Activated CD8-positive, alpha-beta memory T cell treated with anti-CD3 and anti-CD28 coated beads for 24 hours (primary cell): ENCODE measurements at places on chromosomes 7 and 10.
A peak's percentile ranks its signal among the peaks of the same experiment; 100 is the strongest.

DNA sequence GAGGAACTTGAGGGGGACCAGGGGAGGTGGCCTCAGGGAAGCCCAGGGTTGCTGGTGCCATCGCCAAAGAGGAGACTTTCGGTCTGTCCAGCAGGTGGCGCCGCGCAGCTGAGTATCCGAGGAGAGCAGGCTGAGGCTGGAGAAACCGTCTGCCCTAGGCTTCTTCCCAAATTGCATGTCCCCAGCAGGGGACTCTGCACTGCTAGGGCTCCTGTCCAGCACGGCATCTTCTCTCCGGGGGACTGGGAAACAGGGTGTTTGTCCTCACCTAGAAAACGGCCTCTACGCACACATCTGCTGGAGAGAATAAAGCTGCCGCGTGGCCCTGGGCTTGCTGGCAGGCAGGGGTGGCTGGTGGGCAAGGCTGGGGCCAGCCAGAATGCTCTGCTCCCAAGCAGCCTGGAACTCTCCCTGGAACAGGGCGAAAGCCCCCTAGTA lies 161.9 kb downstream of the SH2D4B start:
- peak; percentile 86 for DNase-seq

DNA sequence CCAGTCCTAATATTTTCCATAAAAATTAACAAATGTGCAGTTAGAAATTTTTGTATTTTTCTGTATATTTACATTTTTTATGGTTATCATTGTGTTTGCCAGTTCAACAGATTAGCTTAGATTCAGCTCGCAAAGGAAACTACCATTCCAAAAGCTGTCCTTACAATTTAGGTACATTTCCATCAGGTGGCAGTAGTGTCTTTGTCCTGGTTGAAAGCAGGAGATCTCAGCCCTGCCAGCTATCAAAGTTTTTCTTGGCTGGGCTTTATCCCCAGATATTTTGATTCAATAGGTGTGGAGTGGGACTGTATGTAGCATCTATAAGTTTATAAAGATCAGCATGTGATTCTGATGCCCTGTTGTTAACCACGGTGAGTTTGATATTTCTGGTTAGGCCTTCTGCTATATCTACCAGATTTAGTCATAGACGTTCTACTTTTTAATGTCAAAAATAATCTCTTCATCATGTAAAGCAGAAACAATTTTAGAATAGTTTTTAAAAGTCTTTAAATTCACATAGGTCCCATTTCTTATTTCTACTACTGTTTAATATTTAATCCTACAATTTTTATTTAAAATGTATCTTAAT lies 15.5 kb upstream of the ICA1 start:
- DNase-seq = no peak

DNA sequence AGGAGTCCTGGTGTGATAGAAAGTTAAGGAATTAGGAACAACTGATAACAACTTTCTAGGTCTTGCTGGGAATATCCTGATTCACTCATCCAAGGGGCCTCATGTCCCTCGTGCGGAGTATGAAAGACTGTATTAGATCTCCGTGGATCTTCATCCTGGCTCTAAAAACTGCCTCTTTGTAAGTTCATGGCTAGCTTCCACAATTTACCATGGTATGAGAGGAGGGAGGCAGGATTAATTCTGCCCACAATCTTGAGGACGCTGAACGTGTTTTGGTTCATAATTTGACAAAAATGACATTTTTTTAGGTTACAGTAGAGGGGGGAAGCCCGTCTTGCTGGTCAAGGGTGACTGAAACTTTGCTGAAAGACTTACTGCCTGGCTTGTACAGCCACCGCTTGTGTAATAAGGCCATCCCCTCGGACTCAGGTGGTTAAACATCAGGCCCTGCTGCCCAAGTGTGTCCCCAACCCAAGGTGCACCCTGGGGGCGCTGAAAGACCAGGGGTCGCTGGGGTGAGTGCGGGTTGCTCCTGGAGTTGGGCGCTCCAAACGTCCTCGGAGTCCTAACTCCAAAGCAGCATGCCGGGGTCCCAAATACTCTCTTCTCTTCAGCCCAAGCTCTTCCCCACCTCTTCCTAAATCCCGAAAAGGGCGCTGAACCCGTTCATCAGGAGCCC lies 733 bp downstream of the HIBADH start:
- no peak for DNase-seq

DNA sequence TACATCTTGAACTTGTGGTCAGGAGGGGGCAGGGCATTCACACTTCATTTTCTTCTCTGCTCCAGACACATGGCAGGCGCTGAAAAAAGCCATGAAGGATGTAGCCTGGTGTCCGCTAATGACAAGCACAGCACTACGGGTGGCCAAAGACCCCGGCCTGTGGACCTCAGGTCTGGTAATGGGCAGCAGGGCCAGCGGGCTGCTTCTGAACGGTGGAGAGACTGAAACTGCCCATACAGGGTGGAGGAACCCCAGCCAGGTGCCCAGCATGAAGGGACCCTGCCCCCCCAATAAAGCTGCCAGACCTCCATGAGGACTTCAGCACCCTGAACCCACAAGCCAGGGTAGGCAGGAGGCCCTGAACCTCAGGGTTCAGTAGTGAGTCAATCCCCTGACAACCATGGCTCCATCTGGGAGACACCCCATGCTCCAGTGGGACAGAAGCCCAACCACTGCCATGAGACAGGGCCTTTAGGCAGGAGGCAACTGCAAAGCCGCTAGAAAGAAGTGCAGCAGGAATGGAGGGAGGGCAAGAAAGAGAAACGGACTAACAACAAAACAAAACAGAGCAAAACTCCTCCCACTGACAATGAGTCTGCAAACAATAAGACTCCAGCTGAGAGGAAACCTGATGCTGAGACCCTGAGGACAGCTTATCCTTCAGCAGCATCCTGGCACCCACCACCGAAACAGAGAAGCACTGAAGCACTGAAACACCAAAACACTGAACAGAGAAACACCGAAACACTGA lies 140.2 kb upstream of the PPP2R2D start:
- DNase-seq = no peak

- DNase-seq = no peak
These were observed 299.8 kb downstream of the KLF6 start for GRCh38 chr10:3485057-3485686.

DNA sequence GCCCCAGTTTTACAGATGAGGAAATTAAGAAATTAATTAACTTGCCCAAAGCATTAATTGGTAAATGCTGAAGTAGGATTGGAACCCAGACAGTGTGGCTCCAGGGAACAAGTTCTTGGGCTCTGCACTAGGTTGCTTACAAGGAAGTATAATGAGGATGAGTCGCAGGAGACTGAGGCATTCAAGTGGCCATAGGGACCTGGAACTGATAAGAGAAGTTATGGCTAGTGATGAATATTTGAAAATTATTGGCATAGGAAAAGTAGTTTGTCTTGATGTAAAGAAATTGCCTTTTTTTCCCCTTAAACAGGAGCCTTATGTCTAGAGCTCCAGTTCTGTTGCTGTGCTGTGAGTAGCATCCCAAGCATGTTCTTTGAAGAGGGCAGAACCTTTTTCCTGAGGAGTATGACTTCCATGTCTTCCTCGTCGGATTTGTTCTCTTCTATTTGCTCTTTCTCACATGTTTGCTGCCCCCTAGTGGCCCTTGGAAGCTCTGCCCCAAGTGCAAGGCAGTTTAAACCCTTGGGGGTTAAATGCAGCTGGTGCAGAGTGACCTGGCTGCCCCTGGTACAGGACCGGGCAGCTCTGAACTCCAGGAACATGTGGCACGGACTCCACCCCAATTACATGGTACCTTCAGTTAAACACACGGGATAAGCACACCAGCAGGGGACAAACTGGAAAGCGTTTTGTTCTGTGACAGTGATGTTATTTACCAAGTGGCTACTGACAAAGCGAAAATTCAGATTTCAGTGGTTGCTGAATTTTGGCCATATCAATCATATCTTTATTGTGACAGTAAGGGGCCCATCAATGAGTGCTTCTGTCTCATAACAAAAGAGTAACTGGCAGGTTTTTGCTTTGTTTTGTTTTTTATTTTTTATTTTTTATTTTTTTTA lies 148.8 kb downstream of the HECW1 start:
- DNase-seq = peak; percentile 80

DNA sequence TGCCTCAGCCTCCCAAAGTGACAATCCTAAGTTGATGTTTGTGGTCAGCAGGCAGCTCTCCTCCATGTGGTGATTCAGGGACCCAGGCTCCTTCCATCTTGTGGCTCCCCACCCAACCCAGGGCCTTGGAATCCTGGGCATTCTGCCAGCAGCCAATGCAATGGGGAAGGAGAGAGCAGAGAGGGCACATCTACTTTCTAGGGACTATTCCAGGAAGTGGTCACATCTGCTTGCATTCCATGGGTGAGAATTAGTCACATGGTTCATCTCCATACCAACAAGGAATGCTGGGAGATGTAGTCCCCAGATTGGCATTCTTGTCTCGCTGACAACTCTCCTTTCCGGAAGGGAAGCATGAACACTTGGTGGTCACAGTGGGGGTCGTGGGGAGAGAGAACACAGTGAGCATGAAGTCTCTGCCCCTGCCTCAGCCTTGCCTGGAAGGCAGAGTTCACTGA lies 9.9 kb upstream of the SRRM3 start:
- no peak for DNase-seq

DNA sequence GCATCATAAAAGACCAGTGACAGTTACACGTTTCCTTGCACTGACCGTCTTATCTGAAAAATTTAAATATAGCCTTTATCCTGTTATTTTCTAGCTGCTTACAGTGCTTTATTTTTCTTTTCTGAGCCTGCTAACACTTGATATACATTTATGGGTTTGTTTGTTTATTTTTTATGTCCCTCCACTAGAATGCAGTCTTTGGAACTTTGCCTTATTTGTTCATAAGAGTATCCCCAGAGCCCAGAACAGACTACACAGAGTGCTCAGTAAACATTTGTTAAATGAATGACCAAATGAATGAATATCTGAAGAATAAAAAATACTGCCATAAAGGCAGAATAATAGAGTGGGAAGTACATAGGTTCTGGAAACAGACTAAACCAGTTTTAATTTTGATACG lies 202.3 kb upstream of the LRRN3 start:
- DNase-seq = no peak

DNA sequence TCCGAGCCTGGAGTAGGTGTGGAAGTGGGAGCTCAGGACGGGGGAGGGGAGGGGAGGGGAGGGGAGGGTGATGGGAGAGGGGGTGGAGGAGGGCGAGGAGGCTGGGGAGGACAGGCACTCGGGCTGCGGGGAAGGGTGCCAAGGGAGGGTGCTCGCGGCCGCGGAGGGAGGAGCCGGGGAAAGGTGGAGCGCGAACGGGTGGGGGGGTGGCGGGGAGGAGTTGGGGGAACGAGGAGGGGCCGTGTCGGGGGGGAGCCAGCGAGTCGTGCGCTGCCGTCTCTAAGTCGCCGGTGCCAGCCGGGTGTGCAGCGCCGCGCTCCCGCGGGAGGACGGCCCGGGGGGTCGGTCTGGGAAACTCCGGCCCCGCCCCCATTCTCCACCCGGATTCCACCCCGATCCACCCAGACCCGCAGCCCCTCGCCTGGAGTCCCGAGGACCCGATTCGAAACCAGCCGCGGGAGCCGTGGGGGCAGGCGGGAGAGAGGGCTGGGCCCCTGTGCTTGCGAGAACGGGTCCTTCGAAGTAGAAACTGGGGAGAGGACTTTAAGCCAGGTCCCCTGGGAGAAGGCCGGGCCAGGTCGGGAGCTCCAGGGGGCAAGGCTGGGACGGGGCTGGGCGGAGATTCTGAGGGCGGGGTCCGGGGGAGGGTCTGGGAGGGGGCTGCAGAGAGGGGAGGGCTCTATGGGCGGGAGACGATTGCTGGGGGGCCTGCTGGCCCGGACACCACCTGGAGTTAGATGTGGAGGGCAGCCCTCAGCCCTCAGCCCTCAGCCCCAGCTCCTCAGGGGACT lies at the start of gene ZNF467:
TSS of gene ZNF467 (minus strand) at position 143 of the 791 bp plus-strand sequence. CDS start 2,556 bp downstream, outside the sequence.
- no peak for DNase-seq

DNA sequence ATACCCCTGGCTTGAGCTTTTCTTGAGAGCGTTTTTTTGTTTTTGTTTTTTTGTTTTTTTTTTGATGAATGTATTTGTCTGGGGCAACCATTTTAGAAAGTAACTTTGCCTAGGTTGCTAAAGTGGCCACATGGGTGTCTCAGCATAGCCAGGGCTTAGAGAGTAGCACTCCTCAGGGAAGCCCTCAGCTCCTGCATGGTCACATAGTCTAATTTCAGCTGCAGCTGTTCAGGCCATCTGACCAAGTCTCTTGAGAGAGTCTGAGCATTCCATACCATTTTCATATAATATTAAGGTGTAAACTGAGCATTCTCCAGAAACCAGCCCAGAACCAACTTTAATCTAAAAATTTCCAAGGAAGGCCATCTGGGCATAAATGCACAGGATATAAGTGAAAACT lies 186.4 kb downstream of the NPSR1 start:
- no peak for DNase-seq

- DNase-seq = no peak
These were observed 118.1 kb upstream of the RHEB start for GRCh38 chr7:151637781-151638261.

DNA sequence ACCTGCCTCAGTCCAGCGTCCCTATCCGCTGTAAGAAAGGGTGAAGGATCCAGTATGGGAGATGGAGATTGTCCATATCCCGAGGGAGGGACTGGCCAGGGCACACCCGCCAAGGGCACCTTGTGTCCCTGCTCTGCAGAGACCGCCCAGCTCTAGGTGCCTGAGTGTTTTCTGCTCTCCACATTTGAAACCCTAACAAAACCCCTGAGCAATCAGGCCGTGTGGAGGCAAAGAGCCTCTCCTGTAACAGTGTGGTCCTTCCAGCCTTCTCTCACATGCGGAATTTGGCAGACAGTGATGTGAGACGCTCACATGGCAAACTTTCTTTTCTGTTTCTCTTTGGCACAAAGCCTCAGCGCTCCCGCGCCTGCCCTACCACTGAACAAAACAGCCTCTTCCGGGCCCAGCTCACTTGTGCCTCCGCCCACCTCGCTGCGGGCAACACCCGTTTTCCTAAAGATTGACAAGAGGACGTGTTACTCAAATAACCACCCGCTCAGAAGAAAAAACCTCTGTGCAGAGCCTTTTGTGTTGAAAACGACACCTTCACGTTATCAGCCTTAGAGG lies 514.8 kb downstream of the DNAJB6 start:
- DNase-seq = peak; percentile 83

DNA sequence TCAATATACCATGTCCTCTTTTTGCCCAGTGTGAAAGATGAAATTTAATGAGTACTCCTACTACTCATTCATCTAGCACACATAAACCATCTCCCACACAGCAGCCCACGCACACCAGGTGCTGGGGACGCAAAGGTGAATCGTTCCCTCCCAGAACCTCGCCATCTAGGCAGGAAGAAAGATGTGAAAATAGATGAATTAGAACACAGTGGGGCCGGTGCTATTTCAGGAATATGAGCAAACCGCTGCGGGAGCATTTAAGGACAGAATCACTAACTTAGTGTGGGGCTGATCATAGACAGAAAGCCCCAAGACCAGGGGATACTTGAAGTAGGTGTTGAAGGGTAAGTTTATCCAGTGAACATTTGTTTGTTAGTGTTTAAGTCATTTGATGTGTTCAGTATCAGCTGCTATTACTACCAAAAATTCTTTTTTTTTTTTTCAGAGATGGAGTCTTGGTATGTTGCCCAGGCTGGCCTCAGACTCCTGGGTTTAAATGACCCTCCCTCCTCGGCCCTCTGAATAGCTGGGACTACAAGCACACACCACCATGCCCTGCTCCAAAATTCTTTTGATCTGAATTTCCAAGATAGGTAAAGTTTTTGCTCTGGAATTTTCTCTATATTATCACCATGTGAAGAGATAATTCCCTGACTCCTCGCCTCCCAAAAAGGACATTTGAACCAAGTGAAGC lies 48.8 kb downstream of the CPXM2 start:
- no peak for DNase-seq
